ENCODE measurements at places on chromosomes 13 and 19.

DNA sequence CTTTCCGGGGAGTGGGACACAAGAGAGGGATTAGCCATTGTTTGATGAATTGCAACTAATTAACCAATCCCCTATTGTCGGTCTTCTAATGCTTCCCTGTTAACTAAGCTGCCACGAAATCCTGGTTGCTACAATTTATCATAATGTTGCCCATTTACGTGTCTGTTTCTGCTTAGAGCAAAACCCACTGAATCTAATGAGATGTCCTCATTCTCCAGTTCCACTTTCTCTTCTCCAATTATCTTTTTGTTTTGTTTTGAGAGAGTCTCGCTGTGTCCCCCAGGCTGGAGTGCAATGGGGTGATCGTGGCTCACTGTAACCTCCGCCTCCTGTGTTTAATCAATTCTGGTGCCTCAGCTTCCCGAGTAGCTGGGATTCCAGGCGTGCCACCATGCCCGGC lies 5.2 kb upstream of the DPP9 start:
- no peaks in the 10 kb centered on the region for H3K27me3 ChIP-seq
- no peak overlapping the region for H3K27ac ChIP-seq
- no peak overlapping the region for H3K4me3 ChIP-seq
- no peak for DNase-seq
- no peaks in the 10 kb centered on the region for H3K36me3 ChIP-seq

- H3K27ac ChIP-seq: no peak overlapping the region
- H3K4me3 ChIP-seq: no peak overlapping the region
- H3K36me3 ChIP-seq: no peaks in the 10 kb centered on the region
- H3K4me1 ChIP-seq: no peaks in the 10 kb centered on the region
These were observed 4.3 kb downstream of the RNU6-9 start for GRCh38 chr19:897442-898039.

DNA sequence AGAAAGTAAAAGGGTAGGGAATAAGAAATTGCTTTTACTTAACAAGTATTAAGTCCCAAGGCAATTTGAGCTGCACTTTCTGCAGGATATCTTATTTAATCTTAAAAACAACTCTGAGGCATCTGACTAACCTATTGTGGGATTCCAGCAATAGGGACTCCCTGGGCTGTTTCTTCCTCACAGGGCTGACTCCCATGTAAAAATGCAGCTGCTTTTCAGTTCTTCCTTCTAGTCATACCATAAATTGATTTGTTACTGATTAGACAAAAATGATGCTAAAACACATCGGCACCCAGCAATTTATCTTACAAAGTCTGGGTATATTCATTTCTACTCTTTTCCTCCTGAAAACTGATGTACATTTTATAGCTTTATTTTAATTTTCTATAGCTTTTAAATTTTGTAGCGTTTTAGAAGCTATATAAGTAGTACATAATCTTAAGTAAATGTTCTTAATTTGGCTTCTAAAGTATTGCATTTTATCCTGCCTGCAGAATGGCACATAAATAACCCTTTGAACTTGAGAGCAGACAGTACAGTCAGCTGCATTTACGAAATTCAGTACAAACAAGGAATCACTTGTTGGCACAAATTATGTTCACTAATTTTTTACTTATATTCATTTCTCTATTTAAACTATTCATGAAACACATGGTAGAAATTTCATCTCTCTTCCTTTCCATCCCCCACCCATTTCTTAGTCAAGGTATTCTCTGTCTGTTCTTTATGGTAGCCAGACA lies 102.4 kb upstream of the FRY start:
- no peaks in the 10 kb centered on the region for H3K4me1 ChIP-seq
- no peak for DNase-seq
- H3K27ac ChIP-seq: no peak overlapping the region
- H3K27me3 ChIP-seq: no peaks in the 10 kb centered on the region
- no peaks in the 10 kb centered on the region for H3K36me3 ChIP-seq

- no peaks in the 10 kb centered on the region for H3K4me1 ChIP-seq
- DNase-seq: no peak
- H3K27ac ChIP-seq: no peak overlapping the region
- no peaks in the 10 kb centered on the region for H3K27me3 ChIP-seq
- no peak overlapping the region for H3K4me3 ChIP-seq
These were observed 4.2 kb upstream of the ISYNA1 start for GRCh38 chr19:18441804-18442788.

DNA sequence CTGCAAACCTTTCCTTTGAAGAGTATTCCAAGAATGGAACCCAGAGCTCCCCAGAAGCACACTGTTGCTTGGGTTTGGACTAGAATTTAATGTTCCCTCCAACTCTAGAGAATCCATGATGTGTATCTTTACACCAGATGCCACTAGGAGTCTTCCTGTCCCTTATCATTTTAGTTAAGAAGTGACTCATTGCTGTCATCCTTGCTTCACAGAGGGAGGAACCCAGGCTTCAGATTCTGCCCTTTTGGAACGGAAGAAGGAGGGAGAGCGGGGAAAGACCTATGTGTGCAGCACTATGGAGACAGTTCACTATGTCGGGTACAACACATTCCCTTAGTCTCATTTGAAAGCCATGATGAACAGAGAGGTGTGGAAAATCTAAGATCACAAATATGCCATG lies 2.1 kb upstream of the ATP12A start:
- peaks cover 9% of the 10 kb centered on the region for H3K4me1 ChIP-seq
- DNase-seq: no peak
- no peaks in the 10 kb centered on the region for H3K36me3 ChIP-seq
- peaks cover 14% of the 10 kb centered on the region for H3K27me3 ChIP-seq
- no peak overlapping the region for H3K4me3 ChIP-seq
- no peak overlapping the region for H3K27ac ChIP-seq

GRCh38 chr13:95546919-95547318 lies 5.6 kb upstream of the CLDN10 start:
- H3K27me3 ChIP-seq: no peaks in the 10 kb centered on the region
- no peak for DNase-seq
- H3K36me3 ChIP-seq: no peaks in the 10 kb centered on the region
- H3K27ac ChIP-seq: no peak overlapping the region
- no peak overlapping the region for H3K4me3 ChIP-seq

- H3K4me3 ChIP-seq: no peak overlapping the region
- H3K27ac ChIP-seq: no peak overlapping the region
- DNase-seq: no peak
- no peaks in the 10 kb centered on the region for H3K27me3 ChIP-seq
- no peaks in the 10 kb centered on the region for H3K36me3 ChIP-seq
These were observed 150.6 kb downstream of the GPC6 start for GRCh38 chr13:93377196-93377595.

DNA sequence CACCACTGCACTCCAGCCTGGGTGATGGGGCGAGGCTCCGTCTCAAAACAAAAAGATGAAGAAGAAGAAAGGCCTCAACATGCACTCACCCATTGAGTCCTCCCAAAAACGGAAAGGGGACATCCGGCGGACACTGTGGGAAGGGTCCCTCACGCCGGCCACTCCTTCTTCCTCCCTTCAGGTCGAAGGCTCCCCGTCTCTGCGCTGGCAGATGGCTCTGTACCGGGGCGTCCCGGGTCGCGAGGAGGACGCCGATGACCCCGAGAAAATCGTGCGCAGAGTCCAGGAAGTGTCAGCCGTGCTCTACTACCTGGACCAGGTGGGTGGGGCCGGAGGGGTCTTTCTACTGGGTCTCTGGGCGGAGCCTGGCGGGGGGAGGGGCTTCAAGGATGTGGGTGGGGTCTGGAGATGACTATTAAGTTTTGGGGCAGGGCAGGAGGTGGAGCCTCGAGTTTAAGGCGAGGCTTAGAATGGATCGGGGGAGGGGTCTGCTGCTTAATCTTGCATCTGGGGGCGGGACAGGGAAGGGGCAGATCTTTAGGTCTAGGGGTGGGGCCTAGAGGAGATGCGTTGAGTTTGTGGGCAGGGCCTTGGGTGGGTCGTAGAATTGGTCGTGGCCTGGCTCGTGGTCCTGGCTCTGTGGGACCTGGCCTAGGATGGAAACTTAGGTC lies 90.2 kb downstream of the MAP4K1 start:
- no peaks in the 10 kb centered on the region for H3K4me1 ChIP-seq
- H3K27me3 ChIP-seq: no peaks in the 10 kb centered on the region
- H3K27ac ChIP-seq: no peak overlapping the region
- no peaks in the 10 kb centered on the region for H3K36me3 ChIP-seq
- H3K4me3 ChIP-seq: no peak overlapping the region
- no peak for DNase-seq

DNA sequence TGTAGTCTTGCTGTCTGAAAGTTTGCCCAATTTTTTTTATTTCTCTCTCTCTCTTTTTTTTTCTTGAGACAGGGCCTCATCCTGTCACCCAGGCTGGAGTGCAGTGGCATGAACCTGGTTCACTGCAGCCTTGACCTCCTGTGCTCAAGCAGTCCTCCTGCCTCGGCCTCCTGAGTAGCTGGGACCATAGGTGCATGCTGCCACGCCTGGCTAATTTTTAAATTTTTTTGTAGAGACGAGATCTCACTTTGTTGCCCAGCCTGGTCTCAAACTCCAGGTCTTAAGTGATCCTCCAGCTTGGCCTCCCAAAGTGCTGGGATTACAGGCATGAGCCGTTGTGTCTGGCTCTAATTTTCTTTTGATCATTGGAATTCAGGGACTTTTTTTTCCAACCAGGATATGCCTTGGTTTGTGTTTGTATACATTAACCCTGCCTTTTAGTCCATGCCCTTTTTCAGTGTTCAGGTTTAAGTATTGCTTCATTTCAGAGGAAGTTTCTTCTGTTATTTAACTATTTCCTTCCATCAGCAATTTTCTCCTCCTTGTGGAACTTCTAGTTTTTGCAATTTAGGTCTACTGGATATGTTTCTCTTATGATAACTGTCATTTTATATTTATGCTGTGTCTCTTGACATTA lies 201.4 kb downstream of the PCCA start:
- H3K36me3 ChIP-seq: no peaks in the 10 kb centered on the region
- no peak for DNase-seq
- no peaks in the 10 kb centered on the region for H3K27me3 ChIP-seq
- H3K4me3 ChIP-seq: no peak overlapping the region

GRCh38 chr19:17401628-17402027 lies 3.8 kb downstream of the BST2 start:
- H3K27ac ChIP-seq: no peak overlapping the region
- no peak for DNase-seq
- H3K4me1 ChIP-seq: no peaks in the 10 kb centered on the region
- no peaks in the 10 kb centered on the region for H3K36me3 ChIP-seq

GRCh38 chr13:111239764-111240670 lies 80.4 kb upstream of the TEX29 start:
- no peaks in the 10 kb centered on the region for H3K36me3 ChIP-seq
- no peak overlapping the region for H3K27ac ChIP-seq
- no peak overlapping the region for H3K4me3 ChIP-seq
- H3K4me1 ChIP-seq: no peaks in the 10 kb centered on the region
- H3K27me3 ChIP-seq: no peaks in the 10 kb centered on the region
- DNase-seq: no peak

DNA sequence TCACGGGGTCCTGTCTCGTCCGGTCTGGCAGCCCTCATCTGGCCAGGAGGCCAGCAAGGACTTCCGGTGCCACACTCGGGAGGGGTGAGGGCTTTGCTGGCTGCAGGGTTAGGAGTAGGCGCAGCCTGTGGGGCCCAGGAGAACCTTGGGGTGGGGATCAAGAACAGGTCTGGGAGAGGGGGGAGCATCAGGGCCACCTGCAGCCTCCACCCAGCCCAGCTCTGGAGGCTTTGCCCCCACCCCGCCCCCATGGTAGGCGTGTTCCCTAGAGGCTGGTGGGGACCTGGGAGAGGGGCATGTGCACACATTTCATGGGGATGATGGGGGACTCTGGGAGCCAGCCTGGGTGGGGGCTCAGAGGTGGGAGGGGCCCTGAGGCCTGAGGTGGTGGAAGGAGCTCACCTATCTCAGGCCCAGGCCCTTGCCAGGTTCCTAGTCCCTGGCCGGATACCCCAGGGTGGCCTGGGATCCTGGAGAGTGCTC lies 23.3 kb downstream of the WTIP start:
- no peak for DNase-seq
- H3K27me3 ChIP-seq: no peaks in the 10 kb centered on the region
- no peak overlapping the region for H3K4me3 ChIP-seq
- H3K36me3 ChIP-seq: no peaks in the 10 kb centered on the region

- H3K27me3 ChIP-seq: no peaks in the 10 kb centered on the region
- DNase-seq: no peak
- no peaks in the 10 kb centered on the region for H3K4me1 ChIP-seq
- H3K36me3 ChIP-seq: no peaks in the 10 kb centered on the region
These were observed 20.6 kb downstream of the GRIN2D start for GRCh38 chr19:48413879-48414587.

GRCh38 chr13:89891416-89891815 lies 1456.1 kb upstream of the MIR17HG start:
- H3K4me3 ChIP-seq: no peak overlapping the region
- no peaks in the 10 kb centered on the region for H3K36me3 ChIP-seq
- no peak overlapping the region for H3K27ac ChIP-seq
- no peak for DNase-seq

DNA sequence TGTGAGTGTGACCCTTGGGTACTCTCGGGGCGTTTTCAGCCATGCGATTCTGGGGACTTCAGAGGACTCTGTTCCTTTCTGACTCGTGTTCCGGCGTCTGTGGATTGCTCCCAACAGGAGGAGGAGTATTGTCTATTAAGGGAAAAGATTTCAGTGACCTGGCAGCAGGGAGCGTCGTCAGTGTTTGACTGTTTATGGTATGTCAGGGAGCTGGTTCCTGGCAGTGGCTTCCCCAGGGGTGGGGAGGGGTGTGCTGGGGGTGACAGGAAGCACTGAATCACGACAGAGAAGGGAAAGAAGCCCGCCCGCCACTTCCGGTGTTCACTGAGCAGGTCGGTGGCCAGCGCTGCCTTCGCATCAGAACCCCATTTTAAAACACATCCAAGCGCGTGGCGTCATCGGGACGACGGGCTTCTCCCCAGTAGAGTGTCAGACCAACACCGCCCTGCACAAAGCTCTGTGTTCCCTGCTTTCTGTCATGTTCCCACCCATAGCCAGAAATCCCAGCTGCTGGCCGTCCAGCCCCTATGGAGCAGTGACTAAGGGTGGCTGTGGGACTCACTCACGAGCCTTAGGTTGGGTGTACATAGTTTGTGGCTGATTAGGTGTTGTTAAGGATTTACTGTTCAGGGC lies 33.8 kb downstream of the COL4A2 start:
- no peaks in the 10 kb centered on the region for H3K27me3 ChIP-seq
- DNase-seq: peak; percentile 93
- H3K36me3 ChIP-seq: no peaks in the 10 kb centered on the region
- peak overlapping the region; percentile 96 for H3K27ac ChIP-seq
- peaks cover 26% of the 10 kb centered on the region for H3K4me1 ChIP-seq
- H3K4me3 ChIP-seq: no peak overlapping the region

- DNase-seq: no peak
- no peak overlapping the region for H3K4me3 ChIP-seq
- no peak overlapping the region for H3K27ac ChIP-seq
- H3K36me3 ChIP-seq: no peaks in the 10 kb centered on the region
- no peaks in the 10 kb centered on the region for H3K4me1 ChIP-seq
These were observed 67.5 kb upstream of the POSTN start for GRCh38 chr13:37666036-37666435.

Data from uterus (tissue), 4 donors.